ENCODE measurements at places on chromosomes 12 and 14. TPM values are rescaled to one million over a fixed set of nuclear protein-coding genes. Genes with fewer than 3 reads are reported as not detected.

Gene STAB2
- total RNA-seq: not detected

Gene CATSPERB
- total RNA-seq: 0.30 TPM

Gene LRP1-AS
- not detected for total RNA-seq

Gene COL2A1
- 0.07 TPM for total RNA-seq

Gene ZFYVE21
- 21.4 TPM for total RNA-seq

Gene KLRC4
- total RNA-seq: not detected

Gene IAPP
- not detected for total RNA-seq

Gene BLTP3B
- total RNA-seq: 63.6 TPM

Gene RAD51AP1
- total RNA-seq: 35.8 TPM

Gene GARIN6
- not detected for total RNA-seq

Gene DENND5B
- total RNA-seq: 0.19 TPM

Gene RASSF9
- not detected for total RNA-seq

Gene TMEM179
- total RNA-seq: not detected

Gene GMFB
- total RNA-seq: 41.1 TPM

Gene GZMB
- total RNA-seq: 4,487 TPM

Gene MORN3
- total RNA-seq: 1.0 TPM

Gene CLEC4D
- total RNA-seq: not detected

Gene OAS2
- 111 TPM for total RNA-seq

Gene TAS2R14
- total RNA-seq: 2.7 TPM

Gene RHEBL1
- total RNA-seq: 11.8 TPM

Gene BICDL1
- 148 TPM for total RNA-seq

Measured in activated CD4-positive, alpha-beta T cell treated with anti-CD3 and anti-CD28 coated beads, Interleukin-2, amount 10 ng/mL, durations not matched to agents 24 days and 14 days (primary cell).